MCF 10A (cell line): ENCODE measurements at places on chromosomes 4 and X.
A peak's percentile ranks its signal among the peaks of the same experiment; 100 is the strongest.

- no peak for DNase-seq
Observed at GRCh38 chrX:15790769-15791290, 546 bp downstream of the ZRSR2 start.

GRCh38 chrX:145002771-145003170, 244.5 kb upstream of the SPANXN1 start:
- peak; percentile 6 for DNase-seq

DNA sequence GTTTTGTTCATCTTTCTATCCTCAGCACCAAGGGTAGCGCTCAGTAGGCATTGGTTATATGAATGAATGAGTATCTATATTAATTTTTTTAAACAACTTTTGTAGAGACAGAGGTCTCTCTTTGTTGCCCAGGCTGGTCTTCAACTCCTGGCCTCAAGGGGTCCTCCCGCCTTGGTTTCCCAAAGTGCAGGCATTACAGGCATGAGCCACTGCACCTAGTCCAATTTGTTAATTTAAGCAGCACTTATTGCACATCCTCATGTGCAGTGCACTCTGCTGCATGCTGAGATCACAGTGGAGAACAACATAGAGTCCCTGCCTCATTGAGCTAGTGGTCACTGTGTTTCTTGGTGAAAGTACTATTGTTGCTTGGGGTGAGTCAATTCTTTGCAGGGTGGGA, 94.4 kb downstream of the NHSL2 start:
- DNase-seq: no peak

GRCh38 chr4:89994176-89994873, 99.7 kb downstream of the MMRN1 start:
- no peak for DNase-seq
